ENCODE measurements at places on chromosomes 3 and 15.

DNA sequence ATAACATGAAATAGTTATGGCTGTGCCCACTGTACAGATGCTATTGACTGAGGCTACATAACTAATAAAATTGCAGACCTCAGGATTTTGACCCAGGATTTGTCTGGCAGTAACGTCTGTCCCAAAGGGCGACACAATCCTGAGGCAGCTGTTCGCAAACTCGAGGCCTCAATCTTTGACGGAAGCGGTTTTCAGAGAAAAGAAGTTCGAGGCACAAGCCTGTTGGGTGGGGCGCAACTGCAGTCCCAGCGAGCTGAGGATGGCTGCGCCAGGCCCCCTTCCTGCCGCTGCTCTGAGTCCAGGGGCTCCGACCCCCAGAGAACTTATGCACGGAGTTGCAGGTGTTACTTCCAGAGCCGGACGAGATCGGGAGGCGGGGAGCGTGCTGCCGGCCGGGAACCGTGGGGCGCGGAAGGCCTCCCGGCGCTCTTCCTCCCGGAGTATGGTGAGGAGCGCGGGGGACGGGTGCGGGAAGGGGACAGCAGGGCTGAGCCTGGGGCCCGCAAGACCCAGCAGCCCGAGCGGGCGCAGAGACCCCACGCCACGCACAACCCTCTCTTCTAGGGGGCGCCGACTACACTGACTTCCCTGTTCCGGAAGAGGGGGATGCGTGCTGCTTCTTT is at the start of gene PARP15:
PARP15 (plus strand) TSS at position 242 of the 623 bp plus-strand sequence; CDS start at position 260, 18 bp downstream.
- DNase-seq: no peak

GRCh38 chr3:147915057-147915456 is 505.9 kb downstream of the ZIC1 start:
- DNase-seq: no peak

- DNase-seq: no peak
Measured at GRCh38 chr3:10475983-10476382, 29.4 kb downstream of the ATP2B2 start.

- no peak for DNase-seq
Measured at GRCh38 chr15:90287101-90287500, 21.6 kb downstream of the NGRN start.

DNA sequence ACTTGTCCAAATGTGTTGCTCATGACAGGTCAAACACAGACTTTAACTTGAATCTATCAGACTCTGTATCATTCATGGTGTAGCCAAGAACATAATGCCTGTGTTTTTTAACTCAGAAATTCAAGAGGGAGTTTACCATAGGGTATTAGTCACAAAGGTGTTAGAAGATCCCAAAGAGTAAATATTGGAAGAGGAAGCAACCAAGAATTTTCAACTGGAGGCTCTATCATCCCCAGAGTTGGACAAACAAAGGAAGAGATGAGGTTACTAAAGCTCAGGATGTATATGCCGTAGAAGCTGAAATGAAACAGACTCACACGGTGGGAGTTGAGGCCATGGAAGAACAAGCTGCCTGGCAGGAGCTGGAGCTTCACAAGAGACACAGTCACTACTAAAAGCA is 116.2 kb upstream of the COL8A1 start:
- no peak for DNase-seq

- DNase-seq: no peak
Measured at GRCh38 chr3:14899993-14900618, 47.3 kb upstream of the NR2C2 start.

Data from cortex of kidney (tissue), 1 donor.